Activated CD8-positive, alpha-beta memory T cell treated with anti-CD3 and anti-CD28 coated beads for 1 hour (primary cell): ENCODE measurements at places on chromosomes 6 and 20.

DNA sequence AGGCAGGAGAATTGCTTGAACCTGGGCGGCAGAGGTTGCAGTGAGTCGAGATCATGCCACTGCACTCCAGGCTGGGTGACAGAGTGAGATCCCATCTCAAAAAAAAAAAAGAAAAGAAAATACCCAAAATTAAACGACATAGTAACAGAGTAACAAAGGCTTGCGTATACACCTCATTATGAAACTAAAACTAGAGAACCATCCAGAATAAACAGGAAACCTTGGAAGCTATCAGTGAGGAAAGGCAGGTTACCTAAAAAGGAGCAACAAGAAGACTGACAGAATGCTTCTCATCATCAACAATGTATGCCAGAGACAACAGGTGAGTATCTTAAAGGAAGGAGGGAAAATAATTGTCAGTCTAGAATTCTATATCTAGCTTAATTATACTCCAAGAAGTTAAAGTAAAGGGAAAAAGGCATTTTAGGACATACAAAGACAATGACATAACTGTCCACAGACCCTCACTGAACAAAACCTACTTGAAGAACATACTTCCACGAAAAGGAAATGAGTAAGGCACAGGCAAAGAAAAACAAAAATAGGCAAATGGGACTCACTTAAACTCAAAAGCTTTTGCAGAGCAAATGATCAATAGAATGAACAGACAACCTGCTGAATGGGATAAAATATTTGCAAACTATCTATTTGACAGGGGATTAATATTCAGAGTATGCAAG lies 64.1 kb upstream of the NT5E start:
- DNase-seq: no peak

- no peak for DNase-seq
Observed at GRCh38 chr6:82866446-82866845, 199.2 kb downstream of the UBE3D start.

DNA sequence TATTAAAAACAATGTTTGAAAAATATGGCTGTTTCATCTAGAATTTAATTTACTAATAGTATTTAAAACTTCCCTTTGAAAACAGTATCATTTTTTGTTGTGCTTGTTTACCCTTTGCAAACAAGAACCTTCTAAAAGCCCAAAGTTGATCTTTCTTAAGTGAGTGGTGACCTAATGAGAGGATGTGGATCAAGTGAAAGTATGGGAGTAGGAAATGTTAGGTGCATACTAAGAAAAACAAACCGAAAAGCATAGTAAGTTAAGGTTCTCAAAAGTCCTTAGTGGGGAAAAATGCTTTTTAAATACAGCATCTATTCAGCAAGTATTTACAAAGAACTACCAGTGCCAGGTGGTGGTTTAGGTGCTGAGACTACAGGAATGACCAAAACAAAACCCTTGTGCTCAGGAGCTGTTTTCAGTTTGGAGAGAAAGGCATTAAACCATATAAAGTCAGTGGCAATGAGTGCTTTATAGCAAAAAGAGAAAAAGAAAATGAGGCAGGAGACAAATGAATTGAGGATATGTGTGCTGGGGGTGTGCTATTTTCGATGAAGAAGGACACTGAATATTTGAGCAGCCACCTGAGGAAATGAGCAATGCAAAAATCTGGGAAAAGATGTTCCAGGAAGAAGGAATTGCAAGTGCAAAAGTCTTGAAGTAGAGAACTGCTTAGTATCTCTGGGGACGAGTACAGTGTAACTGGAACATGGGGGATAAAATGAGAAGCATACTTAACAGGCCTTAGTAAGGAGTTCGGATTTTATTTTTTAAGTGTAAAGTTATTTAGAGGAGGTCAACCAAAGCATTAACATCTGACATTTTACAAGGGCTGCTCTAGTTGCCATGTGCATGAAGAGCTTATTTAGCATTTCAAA lies 24.0 kb downstream of the RNF146 start:
- DNase-seq: no peak

- no peak for DNase-seq
Observed at GRCh38 chr20:49281059-49281912, 3.4 kb upstream of the ZNFX1 start.

DNA sequence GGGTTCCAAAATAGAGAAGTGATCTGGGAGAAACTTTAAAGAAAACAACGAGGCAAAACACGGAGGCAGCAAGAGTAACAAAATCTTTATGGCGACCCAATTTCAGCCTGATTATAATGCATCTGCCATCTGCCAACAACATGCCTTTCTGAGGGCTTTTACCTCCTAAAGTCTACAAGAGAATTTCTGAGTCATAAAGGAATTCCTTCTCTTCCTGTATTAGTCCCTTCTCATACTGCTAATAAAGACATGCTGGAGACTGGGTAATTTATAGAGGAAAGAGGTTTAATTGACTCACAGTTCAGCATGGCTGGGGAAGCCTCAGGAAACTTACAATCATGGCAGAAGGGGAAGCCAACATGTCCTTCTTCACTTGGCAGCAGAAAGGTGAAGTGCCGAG lies 226.6 kb downstream of the HACE1 start:
- DNase-seq: no peak

GRCh38 chr6:167700199-167700598 lies 126.5 kb upstream of the AFDN start:
- DNase-seq: no peak

- DNase-seq: no peak
Observed at GRCh38 chr20:61297986-61298385, 45.9 kb downstream of the CDH4 start.

DNA sequence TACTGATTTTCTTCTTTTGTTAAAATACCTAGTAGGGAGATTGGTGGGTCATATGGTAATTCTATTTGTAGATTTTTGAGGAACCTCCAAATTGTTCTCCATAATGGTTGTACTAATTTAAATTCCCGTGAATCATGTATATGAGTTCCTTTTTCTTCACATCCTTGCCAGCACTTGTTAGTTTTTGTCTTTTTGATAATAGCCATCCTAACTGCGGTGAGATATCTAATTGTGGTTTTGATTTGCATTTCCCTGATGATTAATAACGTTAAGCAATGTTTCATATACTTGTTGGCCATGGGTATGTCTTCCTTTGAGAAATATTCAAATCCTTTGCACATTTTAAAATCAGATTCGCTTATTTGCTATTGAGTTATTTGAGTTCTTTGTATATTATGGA lies 110.9 kb downstream of the JAG1 start:
- DNase-seq: no peak

- no peak for DNase-seq
Observed at GRCh38 chr6:44723439-44724197, 336.1 kb downstream of the CDC5L start.

GRCh38 chr20:36526521-36527011 lies 14.8 kb upstream of the MYL9 start:
- DNase-seq: no peak

- no peak for DNase-seq
Observed at GRCh38 chr6:157516319-157517026, 135.5 kb downstream of the ZDHHC14 start.

DNA sequence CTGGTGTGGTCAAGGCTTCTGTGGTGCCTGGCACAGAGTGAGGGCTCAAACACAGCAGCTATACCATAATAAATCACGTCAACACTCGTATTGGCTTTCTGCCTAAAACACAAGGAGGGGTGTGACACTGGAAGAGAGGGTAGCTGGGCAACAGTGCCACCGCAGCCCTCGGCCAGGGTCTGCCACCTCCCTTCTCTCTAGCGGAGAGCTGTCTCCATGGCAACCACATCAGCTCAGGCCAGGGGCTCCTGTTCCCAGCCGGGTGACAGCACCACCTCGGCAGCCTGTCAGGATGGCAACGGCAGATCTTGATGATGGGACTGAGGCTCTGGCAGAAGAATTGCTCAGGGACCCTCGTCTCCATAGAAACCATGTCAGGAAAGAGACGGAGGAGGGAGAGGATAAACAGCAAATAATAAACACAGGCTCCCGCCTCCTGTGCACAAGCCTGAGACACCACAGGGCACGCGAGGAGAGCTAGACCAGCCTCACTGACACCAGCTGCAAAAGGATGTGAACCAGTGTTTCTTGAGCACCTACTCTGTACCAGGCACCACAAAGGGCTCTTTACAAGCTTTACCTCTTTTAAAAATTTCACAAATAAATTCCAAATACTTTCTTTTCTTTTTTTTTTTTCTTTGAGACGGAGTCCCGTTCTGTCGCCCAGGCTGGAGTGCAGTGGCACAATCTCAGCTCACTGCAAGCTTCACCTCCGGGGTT lies 50.4 kb upstream of the TLDC2 start:
- DNase-seq: no peak

DNA sequence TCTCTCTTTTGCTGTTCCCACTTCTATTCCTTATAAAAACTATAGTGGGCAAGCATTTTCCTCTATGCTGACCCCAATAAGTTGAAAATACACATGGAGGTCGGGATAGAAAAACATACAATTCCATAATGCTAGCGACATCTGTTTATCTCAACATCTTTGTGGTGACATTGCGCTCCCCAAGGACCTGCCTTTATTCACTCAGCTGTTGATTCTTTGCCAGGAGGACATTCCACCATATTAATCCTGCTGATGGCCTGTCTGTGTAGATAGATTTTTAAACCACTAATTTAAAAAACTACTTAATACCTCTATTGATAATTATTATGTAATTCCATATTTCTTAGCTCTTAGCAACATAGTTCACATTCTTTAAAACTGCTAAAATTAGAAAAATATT lies 555.3 kb upstream of the MAP3K7 start:
- DNase-seq: no peak

- no peak for DNase-seq
Observed at GRCh38 chr20:26167499-26167898, 470.8 kb upstream of the ZNF337 start.

GRCh38 chr6:148524976-148525375 lies 182.3 kb downstream of the SASH1 start:
- no peak for DNase-seq

- DNase-seq: no peak
Observed at GRCh38 chr20:17636523-17637412, 45.3 kb downstream of the RRBP1 start.

- no peak for DNase-seq
Observed at GRCh38 chr20:3367089-3367488, 40.4 kb downstream of the DNAAF9 start.

GRCh38 chr20:43983359-43983758 lies 68.7 kb downstream of the TOX2 start:
- DNase-seq: no peak

DNA sequence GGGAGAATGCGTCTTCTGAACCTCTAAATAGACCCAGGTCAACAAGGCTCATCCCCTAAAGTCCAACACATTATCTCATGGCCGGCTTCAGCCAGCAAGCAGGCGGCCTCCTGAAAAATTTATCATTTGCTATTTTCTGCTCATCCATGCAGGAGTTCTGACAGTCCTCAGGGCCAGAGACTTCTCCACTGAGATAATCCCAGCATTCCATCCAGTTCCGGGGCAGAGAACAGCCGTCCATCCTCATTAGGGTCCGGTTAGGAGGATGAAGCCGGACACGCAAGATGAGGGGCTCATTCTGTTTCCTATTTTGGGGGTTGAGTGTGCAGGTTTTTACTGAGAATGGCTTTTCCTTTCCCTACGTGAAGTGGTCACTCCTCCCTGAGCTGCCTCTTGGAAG lies 258.1 kb downstream of the PREX1 start:
- DNase-seq: no peak

GRCh38 chr6:48611332-48611731 lies 500.3 kb upstream of the PTCHD4 start:
- DNase-seq: no peak

DNA sequence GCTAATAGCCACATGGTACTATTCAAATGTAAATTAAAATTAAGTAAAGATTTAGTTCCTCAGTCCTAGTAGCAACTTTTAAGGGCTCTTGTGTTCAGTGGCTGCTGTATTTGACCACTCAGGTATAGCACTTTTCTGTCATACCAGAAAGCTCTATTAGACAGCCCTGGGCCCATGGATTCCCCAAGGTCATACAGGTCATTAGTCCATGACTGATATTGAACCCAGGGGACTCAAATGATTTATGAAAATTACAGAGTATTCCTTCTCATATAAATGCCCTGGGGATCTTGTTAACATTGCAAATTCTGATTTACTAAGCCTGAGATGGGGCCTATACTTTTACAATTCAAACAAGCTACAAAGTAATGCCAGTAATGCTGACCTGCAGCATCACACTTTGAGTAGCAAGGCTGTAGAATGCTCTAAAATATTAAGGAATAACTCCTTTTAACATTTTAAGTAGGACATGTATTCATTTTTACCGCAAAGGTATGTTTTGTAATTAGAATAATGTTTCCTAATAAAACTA lies 29.6 kb downstream of the RNF217 start:
- DNase-seq: no peak

DNA sequence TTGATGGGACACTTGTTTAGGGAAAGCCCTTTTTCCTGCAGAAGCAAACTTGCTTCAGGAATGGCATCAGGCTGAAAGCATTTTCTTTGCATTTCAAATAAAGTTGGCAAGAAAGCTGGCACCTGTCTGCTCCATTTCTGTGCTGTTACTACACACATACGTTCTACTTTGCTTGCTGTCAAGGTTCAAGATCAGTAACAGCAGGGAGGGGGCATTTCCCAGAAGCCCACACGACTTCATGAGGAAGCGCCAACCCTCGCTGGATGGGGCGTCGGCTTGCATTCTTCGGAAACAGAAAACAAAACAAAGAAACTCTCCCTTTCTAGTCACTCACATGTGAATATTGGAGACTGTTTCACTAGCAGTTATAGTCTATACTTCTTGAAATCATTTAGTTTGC lies 46.4 kb downstream of the AKAP12 start:
- no peak for DNase-seq

DNA sequence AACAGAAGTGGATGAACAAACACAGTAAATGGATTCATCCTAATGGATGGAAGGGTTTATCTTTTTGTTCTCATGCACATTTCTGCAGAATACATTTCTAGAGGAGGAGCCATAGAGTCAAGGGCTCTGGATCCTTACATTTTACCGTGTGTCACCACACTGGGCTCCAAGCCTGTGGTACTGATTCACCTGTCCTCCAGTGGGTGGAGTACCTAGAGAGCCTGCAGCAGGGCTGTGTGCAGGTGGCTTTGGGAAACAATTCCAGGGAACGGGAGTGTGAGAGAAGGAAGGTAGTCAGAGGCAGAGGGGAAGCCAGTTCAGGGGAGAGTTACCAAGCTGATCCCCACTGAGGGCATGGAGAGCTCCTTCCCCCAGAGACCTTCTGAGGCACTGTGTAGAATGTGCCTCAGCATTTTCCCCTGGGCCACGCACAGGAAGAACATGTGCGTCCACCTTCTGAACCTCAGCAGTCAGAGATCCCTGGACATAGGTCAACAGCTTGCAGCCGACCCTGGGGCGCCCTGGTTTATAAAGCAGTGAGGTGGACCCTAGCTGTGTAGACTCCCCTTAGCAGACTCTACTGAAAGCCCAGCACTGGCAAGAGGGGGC lies 85.3 kb upstream of the SLC22A23 start:
- no peak for DNase-seq
